CD8-positive, alpha-beta memory T cell (primary cell): ENCODE measurements at places on chromosomes 2 and 18.

DNA sequence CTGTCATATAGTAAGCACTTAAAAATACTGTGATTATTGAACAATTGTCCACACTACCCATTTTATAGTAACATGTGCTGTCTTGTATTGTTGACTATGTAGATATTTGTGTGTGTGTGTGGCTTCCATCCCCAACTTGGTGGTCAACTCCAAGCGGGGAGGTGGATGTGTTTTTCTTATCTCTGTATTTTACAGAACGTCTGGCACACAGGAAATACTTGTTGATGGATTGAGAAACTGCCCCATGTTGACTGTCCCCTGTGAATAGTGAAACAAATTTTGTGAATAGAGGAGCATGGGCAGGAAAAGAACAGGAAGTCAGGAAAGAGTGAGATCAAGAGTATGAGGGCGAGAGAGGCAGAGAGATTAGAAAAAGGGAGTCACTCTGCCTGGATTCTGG, 83.6 kb downstream of the CELF4 start:
- H3K36me3 ChIP-seq, result no peaks in the 10 kb centered on the region
- DNase-seq, result no peak
- H3K4me1 ChIP-seq, result no peaks in the 10 kb centered on the region

GRCh38 chr2:71859211-71859847, 288.3 kb downstream of the CYP26B1 start:
- H3K27ac ChIP-seq, result no peak overlapping the region
- H3K4me1 ChIP-seq, result no peaks in the 10 kb centered on the region
- H3K27me3 ChIP-seq, result no peaks in the 10 kb centered on the region

DNA sequence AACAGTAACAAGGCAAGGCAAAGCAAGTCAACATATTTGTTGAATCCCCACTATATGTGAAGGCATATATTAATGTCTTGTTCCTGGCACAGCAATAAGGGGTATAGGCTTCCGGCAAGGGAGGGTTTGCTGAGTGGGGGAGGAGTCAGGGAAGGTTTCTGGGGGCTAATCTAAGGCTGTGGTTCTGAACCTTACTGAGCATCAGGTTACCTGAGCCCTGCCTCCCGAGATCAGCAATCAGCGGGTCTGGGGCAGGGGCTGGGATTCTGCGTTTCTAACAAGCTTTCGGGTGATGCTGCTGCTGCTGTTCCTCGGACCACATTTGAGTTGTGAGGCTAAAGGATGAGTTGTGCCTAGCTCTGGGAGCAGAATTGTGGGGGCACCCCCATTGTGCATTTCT, 401.7 kb upstream of the SPRED2 start:
- H3K4me3 ChIP-seq, result no peak overlapping the region
- H3K27me3 ChIP-seq, result no peaks in the 10 kb centered on the region
- H3K4me1 ChIP-seq, result no peaks in the 10 kb centered on the region
- H3K36me3 ChIP-seq, result no peaks in the 10 kb centered on the region
- H3K27ac ChIP-seq, result no peak overlapping the region

DNA sequence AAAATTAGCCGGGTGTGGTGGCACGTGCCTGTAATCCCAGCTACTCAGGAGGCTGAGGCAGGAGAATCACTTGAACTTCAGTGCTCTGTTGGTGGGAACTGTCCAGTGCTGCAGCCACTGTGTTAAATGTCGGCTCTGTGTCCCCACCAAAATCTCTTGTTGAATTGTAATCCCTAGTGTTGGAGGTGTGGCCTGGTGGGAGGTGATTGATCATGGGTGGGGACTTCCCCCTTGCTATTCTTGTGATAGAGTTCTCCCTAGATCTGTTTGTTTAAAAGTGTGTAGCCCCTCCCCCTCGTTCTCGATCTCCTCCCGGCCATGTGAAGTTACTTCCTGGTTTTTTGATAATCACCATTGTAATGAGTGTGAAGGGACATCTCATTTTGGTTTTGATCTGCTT, 9.8 kb upstream of the RPL31 start:
- no peak for DNase-seq
- H3K27ac ChIP-seq, result no peak overlapping the region
- H3K4me3 ChIP-seq, result no peak overlapping the region
- H3K4me1 ChIP-seq, result no peaks in the 10 kb centered on the region

DNA sequence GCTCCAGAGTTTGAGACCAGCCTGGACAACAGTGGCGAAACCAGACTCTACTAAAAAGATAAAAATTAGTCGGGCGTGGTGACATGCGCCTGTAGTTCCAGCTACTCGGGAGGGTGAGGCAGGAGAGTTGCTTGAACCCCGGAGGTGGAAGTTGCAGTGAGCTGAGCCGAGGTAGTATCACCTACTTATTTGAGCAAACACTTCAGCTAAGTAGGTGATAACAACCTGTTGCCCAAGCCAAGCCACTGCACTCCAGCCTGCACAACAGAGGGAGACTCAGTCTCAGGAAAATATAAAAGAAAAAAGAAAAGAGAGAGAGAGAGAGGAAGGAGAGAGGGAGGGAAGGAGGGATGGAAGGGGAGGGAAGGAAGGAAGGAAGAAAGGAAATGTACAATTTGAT, 21.3 kb downstream of the FER1L5 start:
- no peaks in the 10 kb centered on the region for H3K36me3 ChIP-seq
- H3K4me1 ChIP-seq, result no peaks in the 10 kb centered on the region
- no peak overlapping the region for H3K4me3 ChIP-seq

- no peak for DNase-seq
- H3K27me3 ChIP-seq, result no peaks in the 10 kb centered on the region
- no peaks in the 10 kb centered on the region for H3K4me1 ChIP-seq
- H3K36me3 ChIP-seq, result no peaks in the 10 kb centered on the region
- no peak overlapping the region for H3K4me3 ChIP-seq
Measured at GRCh38 chr2:62505109-62505749, 766 bp downstream of the TMEM17 start.

- peaks cover 3% of the 10 kb centered on the region for H3K4me1 ChIP-seq
- no peak for DNase-seq
- no peaks in the 10 kb centered on the region for H3K27me3 ChIP-seq
- no peak overlapping the region for H3K27ac ChIP-seq
- H3K4me3 ChIP-seq, result no peak overlapping the region
Measured at GRCh38 chr2:149595056-149595963, 7.7 kb upstream of the MMADHC start.

GRCh38 chr18:23226391-23226790, 91.1 kb downstream of the CABLES1 start:
- H3K36me3 ChIP-seq, result no peaks in the 10 kb centered on the region
- H3K27me3 ChIP-seq, result no peaks in the 10 kb centered on the region
- H3K27ac ChIP-seq, result no peak overlapping the region
- peaks cover 6% of the 10 kb centered on the region for H3K4me1 ChIP-seq
- no peak overlapping the region for H3K4me3 ChIP-seq

DNA sequence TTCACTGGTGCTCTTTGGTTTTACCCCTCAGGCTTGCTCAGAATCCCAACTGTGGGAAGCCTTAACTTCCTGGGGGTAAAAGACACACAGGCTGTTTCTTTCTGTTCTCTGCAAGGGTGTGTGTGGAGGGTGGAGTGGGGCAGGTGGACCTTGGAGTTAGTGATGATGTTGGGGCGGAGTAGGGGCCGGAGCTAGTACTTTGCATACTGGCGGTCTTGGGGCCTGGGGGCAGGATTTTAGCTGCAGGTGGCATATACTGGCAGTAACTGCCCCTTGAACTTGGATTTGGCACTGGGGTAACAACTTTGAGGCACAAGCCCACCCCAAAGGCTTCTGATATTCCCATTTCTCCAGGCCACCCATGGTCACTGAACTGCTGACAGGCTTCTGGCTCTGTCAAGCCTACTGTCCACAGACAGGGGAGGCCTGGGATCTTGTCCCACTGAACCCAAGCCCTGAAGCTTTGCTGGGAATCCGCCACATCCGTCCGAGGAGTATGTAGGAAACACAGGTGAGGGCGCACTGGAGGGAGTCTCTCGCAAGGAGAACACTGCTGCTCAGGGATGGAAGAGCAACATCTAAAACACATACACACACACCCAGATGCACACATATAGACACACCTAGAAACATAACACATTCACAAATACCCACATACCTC, 258.9 kb downstream of the DYSF start:
- no peaks in the 10 kb centered on the region for H3K27me3 ChIP-seq
- H3K4me3 ChIP-seq, result no peak overlapping the region
- H3K4me1 ChIP-seq, result no peaks in the 10 kb centered on the region
- no peak for DNase-seq
- no peaks in the 10 kb centered on the region for H3K36me3 ChIP-seq

DNA sequence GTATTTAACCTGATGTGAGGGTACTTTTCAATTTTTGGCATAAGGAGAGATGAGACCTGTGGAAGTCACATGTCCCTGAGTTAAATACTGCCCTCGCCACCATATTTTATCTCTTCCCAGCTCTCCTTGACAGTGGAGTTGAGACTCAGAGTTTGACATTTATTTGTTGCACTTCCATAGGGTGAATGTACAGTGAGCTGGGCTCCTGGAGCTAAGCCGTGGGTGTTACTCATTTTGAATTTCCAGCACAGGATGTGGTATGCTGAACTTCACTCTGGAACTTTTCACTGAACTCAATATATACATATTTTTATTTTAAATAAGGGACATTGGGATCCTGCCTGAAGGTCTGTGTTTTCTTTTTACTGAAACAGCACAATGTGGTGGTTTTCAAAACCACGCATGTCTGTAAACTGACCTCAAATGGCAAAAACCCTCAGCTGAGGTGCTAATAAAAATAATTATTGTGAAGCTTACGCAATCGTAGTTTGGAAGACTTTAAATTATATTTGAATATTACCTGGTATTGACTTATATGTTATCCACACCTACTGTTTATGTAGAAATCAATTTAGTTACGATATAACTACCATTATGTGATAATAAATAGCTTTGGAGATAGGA, 12.1 kb downstream of the RNF144A start:
- H3K4me3 ChIP-seq, result no peak overlapping the region
- no peaks in the 10 kb centered on the region for H3K36me3 ChIP-seq
- peaks cover 48% of the 10 kb centered on the region for H3K4me1 ChIP-seq
- no peak for DNase-seq

DNA sequence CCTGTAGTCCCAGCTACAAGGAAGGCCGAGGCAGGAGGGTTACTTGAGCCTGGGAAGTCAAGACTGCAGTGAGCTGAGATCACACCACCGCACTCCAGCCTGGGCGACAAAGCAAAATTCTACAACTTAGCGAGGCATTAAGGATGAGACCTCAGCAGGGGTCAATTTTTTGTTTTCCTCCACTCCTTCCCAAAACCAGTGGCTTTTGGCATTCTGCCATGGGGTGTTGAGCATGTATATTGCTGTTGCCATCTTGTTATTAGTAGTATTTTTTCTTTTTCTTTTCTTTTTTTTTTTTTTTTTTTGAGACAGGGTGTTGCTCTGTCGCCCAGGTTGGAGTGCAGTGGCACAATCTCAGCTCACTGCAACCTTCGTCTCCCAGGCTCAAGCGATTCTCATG, 8.9 kb upstream of the GIGYF2 start:
- H3K27me3 ChIP-seq, result no peaks in the 10 kb centered on the region
- DNase-seq, result no peak
- no peaks in the 10 kb centered on the region for H3K4me1 ChIP-seq
- no peak overlapping the region for H3K27ac ChIP-seq

DNA sequence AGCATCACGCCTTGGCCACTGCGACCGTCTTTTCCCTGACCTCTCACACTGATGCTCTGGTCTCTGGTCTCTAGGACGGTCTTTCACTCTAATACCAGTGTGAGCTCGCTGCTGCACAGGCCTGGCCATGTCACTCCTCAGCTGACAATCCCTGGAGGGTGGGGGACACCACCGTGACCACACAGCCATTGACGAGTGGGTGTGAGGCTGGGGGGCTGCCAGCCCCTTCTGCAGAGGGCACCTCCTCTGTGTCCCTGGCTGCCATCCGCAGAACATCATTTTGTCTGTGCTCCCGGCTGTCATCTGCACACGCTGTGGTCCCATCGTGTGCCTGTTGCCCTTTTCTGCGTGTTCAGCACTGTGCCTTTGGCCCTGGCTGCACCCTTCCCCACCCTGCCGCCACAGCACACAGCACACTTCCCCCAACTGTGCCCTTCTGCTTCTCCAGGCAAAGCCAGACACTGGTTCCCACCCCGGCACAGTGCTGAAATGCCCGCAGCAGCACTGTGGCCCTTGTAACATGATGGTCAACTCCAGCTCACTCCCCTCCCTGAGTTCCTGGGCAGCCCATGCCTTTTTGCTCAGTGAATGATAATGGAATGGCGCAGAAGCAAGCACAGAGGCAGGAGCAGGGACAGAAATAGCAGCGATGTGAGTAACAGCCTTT, 30.4 kb upstream of the INHBB start:
- no peak overlapping the region for H3K4me3 ChIP-seq
- peaks cover 3% of the 10 kb centered on the region for H3K27me3 ChIP-seq
- no peak overlapping the region for H3K27ac ChIP-seq
- DNase-seq, result no peak
- peaks cover 9% of the 10 kb centered on the region for H3K4me1 ChIP-seq
